ENCODE measurements at places on chromosomes 2 and 18.

- no peak for DNase-seq
Measured at GRCh38 chr2:151391436-151391835, 18.3 kb upstream of the RIF1 start.

GRCh38 chr2:7430869-7431641 lies 513.8 kb downstream of the RNF144A start:
- DNase-seq: peak; percentile 89

GRCh38 chr2:61855318-61855613 lies 1.4 kb upstream of the FAM161A start:
- DNase-seq: no peak

- no peak for DNase-seq
Measured at GRCh38 chr2:179604598-179604997, 256.8 kb downstream of the ZNF385B start.

DNA sequence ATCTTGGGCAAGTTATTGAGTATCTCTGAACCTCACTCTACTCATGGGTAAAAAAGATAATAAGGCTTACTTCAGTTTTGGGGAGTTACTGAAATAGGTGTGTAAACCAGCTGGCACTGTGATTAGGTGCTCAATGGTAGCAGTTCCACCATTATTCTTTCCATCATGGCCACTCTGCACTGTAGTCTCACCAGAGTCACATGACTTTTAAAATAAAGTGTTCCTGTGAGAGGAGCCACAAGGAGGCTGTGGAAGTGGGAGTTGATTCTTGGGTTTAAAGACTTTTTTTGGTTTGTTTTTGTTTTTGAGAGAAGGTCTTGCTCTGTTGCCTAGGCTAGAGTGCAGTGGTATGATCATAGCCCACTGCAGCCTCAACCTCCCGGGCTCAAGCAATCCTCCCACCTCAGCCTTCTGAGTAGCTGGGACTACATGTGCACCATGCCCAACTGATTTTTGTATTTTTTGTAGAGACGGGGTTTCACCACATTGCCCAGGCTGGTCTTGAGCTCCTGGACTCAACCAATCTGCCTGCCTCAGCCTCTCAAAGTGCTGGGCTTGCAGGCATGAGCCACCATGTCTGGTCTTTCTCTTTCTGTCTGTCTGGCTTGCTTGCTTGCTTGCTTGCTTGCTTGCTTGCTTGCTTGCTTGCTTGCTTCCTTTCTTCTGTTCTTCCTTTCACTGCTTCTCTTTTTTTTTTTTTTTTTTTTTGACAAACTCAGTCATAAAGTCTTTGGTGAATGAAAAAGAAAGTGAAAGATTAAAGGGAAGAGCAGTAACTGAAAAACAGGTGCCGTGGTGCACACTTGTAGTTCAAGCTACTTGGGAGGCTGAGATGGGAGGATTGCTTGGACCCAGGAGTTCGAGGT lies 21.2 kb upstream of the ACVR1 start:
- peak; percentile 75 for DNase-seq

DNA sequence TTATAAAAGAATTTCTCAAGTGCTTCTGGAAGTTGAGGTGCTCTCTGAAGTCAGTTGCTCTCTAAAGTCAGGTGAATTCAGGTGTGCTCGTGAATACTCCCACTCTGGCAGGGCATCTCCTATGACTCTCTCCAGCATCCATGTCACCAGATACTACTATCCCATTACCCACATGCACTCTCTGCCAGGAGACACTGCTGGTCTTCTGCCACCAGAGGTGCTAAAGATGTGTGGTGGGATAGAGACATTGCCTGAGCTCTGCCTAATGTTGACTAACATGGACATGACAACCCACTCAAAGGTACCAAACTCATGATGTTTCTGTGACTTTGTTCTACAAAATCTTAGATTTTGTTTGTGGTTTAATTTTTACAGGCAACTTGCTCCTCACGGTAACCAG lies 106.4 kb upstream of the HNRNPA3 start:
- no peak for DNase-seq

All from MV-4-11 (cell line).